ENCODE measurements at places on chromosomes 7 and 10.

GRCh38 chr10:34721208-34721840 lies 93.8 kb downstream of the PARD3 start:
- DNase-seq: no peak

- no peak for DNase-seq
Observed at GRCh38 chr10:99531026-99531695, 1.6 kb upstream of the NKX2-3 start.

DNA sequence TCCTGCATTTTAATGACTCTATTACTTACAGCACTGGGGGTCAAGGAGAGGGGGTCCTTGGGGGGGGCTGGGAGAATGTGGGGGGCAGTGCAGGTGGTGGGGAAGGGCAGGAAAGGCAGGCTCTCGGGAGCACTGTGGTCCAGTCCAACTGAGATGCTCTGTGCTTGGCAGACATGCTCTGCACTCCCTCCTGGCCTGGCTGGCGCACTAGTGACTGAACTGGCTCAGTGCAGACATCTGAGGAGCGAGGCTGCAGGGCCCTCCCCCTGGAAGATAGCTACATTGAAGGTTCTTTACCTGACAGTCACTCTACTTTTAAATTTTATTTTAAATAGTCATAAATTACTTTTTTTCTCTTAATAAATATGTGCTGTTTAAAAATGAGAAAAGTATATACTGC lies 105.7 kb downstream of the NEURL1 start:
- no peak for DNase-seq

DNA sequence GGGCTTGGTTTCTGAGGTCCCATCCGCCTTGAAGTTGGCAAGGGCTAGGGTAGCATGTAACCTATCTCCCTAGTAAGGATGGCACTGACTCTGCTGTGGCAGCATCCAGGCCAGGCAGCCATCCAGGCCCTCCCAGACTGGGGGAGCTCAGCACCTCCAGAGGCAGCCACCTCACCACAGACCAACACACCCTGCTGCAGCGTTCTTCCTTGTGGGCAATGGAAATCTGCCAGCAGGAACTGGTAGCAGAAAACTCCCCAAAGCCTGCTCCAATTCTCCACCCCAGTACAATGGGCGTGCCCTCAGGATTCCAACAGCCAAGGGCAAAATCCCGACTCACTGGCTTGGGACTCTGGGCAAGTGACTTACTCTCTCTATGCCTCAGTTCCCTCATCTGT lies 27.5 kb downstream of the DLG5 start:
- no peak for DNase-seq

DNA sequence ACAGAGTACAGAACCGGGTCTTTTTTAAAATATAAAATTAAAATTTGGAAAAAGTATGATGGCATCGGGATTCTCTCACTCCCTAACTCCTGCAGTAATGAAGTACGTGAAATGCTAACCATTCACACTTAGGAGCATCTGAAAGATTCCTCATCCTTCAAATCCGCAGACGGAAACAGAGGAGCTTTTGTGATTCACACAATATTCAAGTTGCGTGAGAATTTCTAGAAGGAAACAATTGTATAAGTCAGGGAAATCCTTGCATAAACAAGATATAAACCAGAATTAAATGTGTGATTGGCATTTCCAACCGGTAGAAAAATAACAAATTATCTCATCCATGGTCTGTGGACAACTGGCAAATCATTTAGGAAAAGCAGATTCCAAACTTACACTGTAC lies 103.2 kb upstream of the ADAM12 start:
- DNase-seq: no peak

DNA sequence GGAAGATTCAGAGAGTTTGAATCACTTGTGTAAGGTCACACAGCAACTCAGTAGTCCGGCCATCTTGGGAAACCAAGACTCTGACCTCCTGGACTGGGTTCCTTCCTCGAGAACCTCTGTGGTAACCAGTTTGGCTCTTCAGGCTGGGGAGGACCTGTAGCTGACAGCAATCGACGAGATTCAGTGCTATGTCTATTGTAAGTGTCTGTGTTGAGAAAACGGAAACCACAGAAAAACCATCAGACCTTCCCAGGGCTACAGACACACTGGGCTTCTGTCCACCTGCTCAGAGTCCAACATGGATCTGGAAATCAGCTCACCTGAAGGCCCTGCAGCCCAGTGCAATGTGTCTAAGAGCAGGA lies 403.7 kb downstream of the RPS24 start:
- no peak for DNase-seq

GRCh38 chr10:76396134-76396533 lies 964.7 kb downstream of the LRMDA start:
- no peak for DNase-seq

DNA sequence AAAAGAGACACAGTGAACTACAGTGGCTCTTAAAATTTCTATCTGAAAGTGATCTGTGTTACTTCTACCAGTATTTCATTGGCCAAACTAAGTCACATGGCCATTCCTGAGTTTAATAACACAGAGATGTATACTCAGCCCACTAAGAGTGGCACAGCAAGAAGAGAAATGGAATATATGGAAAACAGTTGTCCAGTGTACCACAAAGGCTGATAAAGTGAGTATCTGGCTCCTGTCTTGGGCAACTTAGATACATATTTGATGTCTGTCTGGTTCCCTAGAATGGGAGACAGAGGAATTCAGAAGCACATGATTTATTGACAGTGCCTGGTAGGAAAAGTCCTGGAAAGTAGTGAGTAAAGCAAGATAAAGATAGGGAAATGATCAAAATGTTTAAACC lies 10.1 kb upstream of the PON1 start:
- DNase-seq: no peak

GRCh38 chr10:104440221-104440620 lies 86.6 kb downstream of the CFAP58 start:
- no peak for DNase-seq

- no peak for DNase-seq
Observed at GRCh38 chr10:79376078-79376628, 28.9 kb downstream of the PPIF start.

DNA sequence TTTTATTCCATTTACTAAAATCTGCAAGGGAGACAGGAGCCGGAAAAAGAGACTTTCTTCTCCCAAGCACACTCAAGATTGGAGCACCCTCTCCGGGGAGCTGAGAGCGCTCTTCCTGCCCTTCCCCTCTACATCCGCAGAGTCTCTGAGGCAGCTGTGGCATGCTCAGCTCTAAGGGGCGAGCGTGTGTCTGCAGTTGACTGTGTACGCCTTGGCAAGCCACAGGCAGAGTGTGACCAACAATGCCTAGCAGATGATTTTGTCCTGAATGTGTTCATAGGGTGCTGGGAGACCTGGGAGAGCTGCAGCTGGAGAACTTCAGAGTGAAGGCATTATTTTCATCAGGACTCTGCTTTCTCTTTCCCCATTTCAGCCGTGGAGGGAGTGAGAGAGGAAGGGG lies 20.7 kb downstream of the MTURN start:
- DNase-seq: no peak

DNA sequence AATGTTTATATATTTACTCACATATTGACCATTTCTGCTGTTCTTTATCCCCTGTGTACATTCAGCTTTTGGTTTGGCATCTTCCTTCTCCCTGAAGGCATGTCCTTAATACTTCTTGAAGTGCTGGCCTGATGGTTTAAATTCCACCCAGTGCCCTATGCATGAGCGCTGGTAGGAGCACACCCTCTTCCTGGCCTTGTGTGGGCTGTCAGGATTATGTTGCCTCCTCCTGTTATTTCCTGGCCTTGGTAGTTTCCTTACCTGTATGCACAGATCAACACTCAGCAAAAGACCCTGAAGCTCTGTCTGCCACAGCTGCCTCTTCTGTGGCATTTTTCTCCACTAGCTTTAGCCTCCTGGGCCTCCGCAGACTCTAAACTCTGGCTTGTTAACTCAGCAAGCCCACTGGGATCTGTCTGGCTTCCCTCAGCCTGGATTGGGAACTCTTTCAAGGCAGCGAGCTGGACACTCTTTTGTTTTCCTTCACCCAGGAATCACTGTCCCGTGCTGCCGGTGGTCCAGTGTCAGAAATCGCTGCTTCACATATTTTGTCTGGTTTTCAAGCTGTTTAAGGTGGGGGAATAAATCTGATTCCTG lies 595.2 kb downstream of the SDK1 start:
- no peak for DNase-seq

- no peak for DNase-seq
Observed at GRCh38 chr7:4097001-4097609, 585.0 kb upstream of the FOXK1 start.

DNA sequence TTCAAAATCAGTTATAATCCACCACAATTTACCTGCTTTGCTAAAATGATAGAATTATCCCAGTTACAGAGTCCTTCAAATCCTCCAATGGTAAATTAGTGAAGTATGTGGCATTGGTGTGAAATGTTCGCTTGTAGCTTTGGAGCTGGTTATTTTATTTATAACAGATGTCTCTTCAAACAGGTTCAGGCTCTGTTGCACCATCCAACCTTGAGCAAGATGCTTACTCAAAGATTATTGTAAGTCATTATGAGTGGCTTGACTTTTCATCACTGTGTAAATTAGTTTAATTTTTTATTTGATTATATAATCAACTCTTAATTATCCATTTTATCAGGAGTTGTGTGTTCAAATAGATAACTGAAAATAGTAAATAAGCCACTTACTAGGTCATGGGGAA lies 99.4 kb downstream of the BTRC start:
- DNase-seq: no peak

DNA sequence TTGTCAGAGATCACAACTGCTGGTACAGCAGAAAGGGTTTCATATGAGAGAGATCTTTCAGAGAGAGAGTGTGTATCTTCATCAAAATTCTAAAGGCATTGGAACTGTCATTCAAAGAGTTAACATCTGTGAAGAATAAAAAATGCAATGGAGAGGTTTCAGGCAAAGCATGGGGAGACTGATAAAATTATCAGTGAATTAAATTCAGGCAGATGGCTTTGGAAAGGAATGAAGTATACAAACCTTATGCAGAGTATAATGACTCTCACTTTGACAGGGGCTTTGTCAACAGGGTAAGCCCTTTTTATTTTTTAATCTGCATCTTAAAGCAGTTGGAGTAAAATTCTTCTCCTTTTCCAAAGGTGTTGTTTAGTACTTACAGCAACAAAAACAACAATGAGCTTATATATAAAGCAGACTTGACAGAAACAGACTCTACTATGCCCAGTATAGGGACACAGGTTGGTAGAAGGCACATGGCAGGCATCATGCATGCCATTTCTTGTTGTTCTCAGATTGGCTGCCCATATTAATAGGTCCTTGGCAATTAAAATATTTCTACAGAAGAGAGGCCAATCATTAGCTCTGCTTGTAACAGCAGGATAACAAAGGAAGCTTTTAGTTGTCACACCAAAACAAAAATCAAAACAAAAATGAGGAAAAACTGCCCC lies 54.9 kb upstream of the NXPH1 start:
- no peak for DNase-seq

DNA sequence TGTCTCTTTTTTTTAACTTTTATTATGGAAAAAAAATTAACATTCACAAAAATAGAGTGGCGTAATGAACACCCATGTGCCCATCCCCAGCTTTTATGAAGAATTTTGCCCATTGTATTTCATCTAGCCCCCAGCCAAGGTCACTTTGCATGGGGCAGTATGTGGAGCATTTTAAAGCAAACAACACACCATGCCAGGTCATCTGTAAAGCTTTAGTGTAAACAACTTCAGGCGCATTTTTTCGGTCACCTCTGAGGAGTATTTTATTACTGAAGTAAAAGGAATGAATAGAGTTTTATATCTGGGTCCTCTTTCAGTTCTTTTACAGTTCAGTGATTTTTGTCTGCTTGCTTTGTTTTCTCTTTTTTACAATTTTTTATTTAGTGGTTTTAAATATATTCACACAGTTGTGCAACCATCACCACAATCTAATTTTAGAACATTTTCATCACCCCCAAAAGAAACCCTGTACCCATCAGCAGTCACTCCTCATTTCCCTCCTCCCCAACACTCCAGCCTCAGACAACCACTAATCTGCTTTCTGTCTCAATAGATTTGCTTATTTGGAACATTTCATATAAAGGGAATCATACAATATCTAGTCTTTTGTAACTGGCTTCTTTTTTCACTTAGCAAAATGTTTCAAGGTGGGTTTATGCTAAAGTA lies 87.9 kb downstream of the SLC37A3 start:
- no peak for DNase-seq

- no peak for DNase-seq
Observed at GRCh38 chr7:91632234-91632940, 248.1 kb downstream of the MTERF1 start.

GRCh38 chr7:44912775-44913347 lies 27.5 kb upstream of the PURB start:
- DNase-seq: no peak

GRCh38 chr7:100221767-100222444 lies 2.2 kb downstream of the PVRIG start:
- DNase-seq: no peak

Measured in D341Med (cell line).